ENCODE measurements at places on chromosomes 6 and 20. TPM values are rescaled to one million over a fixed set of nuclear protein-coding genes. Genes with fewer than 3 reads are reported as not detected.

GRCh38 chr20:4147319-4147718 lies 132.0 kb upstream of the RNF24 start:
- DNase-seq: no peak

DNA sequence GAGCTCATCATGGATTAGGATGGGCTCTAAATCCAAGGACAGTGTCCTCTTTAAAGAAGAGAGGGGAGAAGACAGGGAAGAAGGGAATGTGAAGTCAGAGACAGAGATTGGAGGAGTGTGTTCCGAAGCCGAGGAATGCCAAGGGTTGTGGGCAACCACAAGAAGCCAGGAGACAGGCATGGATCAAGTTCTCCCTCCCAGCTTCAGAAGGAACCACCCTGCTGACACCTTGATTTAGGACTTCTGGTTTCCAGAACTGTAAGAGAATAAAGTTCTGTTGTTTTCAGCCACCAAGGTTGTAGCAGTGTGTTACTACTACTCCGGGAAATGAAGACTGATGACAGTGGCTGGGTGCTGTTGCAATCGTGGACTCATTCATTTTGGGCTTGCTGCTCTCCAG lies 120.1 kb downstream of the RPS12 start:
- no peak for DNase-seq

GRCh38 chr6:137473598-137473997 lies 20.6 kb downstream of the OLIG3 start:
- DNase-seq: no peak

- no peak for DNase-seq
Observed at GRCh38 chr20:6501061-6501460, 266.4 kb upstream of the BMP2 start.

- no peak for DNase-seq
Observed at GRCh38 chr6:67887419-67887746, 747.7 kb upstream of the ADGRB3 start.

The TRIM31 gene
- total RNA-seq: not detected

- no peak for DNase-seq
Observed at GRCh38 chr6:148864941-148865340, 118.1 kb downstream of the UST start.

GRCh38 chr6:44113414-44113813 lies 13.8 kb downstream of the MRPL14 start:
- DNase-seq: no peak

The KIF16B gene
- total RNA-seq: 12.5 TPM

The CCN6 gene
- not detected for total RNA-seq

The PACSIN1 gene
- total RNA-seq: 4.3 TPM

DNA sequence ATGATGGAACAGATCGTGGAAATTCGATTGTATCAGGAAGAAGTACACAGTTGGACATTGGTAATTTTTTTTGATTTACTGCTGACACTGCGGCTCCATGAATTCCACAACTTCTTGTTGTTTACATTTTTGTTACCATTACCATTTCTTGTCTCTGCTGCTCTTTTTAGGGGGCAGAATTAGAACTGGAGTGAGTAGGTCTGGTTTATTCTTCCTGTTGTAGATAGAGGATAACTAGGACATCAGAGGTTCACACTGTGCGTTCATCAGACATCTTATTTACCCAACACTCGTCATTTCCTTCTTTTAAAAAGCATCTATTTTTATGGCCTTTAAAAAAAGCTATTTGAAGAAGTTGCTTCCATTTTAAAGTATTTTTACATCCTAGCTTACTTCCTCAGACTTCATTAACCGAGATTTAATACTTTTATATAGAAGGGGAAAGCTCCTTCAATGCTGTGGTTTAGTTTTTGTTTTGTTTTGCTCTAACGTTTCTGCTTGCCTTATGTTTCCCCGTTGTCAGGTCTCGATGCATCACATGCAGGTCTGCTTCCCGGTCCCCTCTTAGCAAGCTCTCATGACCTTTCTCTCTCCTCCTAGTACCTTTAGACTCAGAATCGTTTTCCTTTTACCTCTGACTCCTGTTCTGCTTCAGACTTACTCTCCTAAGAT lies 139.1 kb downstream of the ARID1B start:
- no peak for DNase-seq

- no peak for DNase-seq
Observed at GRCh38 chr6:160863782-160864181, 127.8 kb upstream of the MAP3K4 start.

GRCh38 chr20:21322921-21323331 lies 19.8 kb downstream of the XRN2 start:
- DNase-seq: no peak

DNA sequence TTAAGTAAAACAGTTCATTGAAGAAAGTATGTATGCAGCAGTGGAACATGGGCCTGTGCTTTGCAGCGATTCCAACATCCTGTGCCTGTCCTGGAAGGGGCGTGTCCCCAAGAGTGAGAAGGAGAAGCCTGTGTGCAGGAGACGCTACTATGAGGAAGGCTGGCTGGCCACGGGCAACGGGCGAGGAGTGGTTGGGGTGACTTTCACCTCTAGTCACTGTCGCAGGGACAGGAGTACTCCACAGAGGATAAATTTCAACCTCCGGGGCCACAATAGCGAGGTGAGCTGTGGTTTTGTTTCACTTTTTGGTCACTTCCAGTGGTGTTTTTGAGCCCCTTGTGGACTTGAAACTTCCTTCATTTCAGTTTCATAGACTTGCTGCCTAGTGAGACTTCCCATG lies 1.7 kb downstream of the TULP4 start:
- DNase-seq: no peak

GRCh38 chr6:106431405-106431804 lies 70.9 kb downstream of the CRYBG1 start:
- no peak for DNase-seq

- no peak for DNase-seq
Observed at GRCh38 chr6:1059596-1059995, 252.3 kb upstream of the FOXQ1 start.

DNA sequence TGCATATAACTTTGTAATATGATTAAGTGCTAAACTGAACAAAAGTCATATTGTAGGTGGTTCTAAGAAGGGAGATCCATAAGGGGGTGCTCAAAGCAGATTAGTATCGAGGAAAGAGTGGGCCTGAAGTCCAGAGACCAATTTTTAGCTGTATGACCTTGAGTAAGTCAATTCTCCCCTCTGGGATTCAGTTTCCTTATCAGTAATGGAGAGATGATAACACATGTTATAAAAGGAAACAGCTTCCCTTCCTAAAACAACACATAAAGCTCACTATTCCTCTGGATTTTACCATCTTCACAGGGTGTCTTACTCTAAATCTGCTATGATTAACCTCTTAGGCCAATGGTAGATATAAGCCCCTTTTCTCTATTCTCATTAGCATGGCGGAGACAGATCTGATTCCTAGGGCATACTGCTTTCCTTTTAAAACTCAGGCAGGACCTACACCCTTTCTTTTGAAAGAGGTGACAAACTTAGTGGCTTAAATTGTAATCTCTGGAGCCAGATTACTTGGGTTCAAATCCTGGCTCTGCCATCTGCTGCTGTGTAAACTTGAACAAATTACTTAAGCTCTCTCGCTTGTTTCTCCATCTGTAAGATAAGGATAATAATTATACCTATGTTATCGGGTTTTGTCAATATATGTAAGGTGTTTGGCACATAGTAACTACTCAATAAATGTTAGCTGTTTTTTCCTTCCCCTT lies 39.5 kb downstream of the ACSS2 start:
- no peak for DNase-seq

GRCh38 chr6:16064671-16065072 lies 64.2 kb upstream of the MYLIP start:
- DNase-seq: no peak

GRCh38 chr6:18263418-18264218 lies 712 bp downstream of the DEK start:
- no peak for DNase-seq

- peak; percentile 50 for DNase-seq
Observed at GRCh38 chr20:43187476-43188233, 2.1 kb downstream of the PTPRT start.

DNA sequence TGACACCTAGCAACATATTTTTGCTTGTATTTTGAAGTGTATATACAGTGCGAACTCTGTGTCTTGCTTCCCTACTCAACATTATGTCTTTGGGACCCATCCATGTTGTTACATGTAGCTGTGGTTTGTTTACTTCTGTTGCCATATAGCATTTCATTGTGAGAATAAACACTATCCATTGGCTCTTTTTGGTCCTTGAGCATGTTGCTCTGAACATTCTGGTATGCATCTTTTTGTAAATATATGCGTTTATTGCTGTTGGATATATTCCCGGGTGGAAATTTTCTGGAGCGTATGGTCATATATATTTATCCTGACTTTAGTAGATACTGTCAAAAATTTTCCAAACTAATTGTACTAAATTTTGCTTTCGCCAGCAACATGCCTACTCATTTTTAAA lies 222.5 kb upstream of the SPTLC3 start:
- no peak for DNase-seq

The OR2H2 gene
- total RNA-seq: not detected

DNA sequence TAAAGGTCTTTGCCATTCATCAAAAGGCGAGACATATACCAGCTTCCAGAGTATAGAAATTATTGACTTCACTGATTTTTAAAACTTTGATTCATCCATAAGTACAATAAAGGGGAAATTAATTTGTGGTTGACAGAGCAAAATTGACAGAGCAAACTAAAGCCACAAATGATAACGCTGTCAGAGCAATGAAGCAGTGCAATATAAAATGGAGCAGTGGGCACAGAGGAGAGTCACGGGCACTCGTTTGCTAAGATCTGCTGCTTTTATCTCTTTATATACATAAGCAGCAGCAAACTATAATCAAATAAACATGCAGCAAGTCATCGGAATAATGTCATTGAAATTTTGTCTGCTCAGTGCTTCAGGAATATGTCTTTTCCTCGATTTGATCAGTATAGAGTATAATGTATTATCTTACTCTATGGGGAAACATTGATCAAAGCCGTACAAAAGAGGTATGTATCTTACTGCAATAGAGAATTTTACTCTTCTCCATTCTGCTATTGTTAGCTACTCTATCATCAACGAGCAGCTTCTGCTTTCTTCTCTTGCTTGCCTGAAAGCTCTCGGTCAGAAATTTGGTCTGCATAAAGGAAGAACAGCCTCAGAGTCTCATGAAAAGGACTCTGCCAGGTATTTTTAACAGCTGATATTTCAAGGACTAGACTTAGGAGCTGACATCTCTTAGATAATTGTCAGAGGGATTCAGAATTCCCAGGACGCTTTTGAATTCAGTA lies 546.0 kb upstream of the ARID1B start:
- no peak for DNase-seq

GRCh38 chr6:125984311-125984710 lies 2.0 kb upstream of the TRMT11 start:
- DNase-seq: no peak

The RNF114 gene
- total RNA-seq: 49.5 TPM

GRCh38 chr6:38131527-38131965 lies 312.0 kb downstream of the ZFAND3 start:
- no peak for DNase-seq

The PLN gene
- 0.45 TPM for total RNA-seq

GRCh38 chr20:57829805-57830514 lies 120.1 kb upstream of the PMEPA1 start:
- DNase-seq: no peak

- DNase-seq: no peak
Observed at GRCh38 chr6:155448668-155449449, 6.8 kb downstream of the NOX3 start.

The SYCP2 gene
- 4.2 TPM for total RNA-seq

DNA sequence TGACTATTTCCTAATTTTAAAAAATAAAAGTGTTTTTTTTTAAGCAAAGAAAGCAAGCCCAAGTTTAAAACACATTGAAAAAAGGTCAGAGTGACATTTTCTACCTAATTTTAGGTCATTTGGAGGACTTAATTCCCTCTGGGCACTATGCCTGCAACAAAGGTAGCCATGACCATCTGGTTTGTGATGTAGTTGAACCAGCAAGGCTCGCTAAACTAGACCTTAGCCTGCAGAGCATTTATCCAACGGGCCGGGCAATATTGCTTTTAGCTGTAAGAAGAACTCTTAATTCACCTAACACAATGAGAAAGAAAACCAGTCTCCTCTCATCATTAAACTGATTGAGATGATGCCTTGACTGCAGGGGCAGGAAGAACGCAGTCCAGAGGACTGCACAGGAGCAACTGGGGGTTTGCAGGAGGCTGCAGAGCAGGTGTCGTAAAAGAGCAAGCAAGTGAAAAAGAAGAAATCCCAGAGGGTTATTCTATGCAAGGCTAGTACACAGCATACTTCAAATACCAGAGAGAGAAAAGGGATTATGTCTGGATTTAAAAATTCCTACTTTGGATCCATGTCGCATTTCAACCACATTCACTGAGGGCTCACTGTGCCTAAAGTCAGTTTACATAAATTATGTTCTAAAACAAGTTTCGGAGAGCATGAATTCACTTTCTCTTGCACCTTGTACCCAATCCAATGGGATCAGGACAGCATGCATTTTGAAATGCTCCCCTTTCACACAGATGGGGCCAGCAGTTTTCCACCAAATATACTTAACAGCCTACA lies 12.8 kb downstream of the TRAF3IP2 start:
- DNase-seq: peak; percentile 74

- no peak for DNase-seq
Observed at GRCh38 chr6:16400248-16400760, 161.9 kb downstream of the GMPR start.

DNA sequence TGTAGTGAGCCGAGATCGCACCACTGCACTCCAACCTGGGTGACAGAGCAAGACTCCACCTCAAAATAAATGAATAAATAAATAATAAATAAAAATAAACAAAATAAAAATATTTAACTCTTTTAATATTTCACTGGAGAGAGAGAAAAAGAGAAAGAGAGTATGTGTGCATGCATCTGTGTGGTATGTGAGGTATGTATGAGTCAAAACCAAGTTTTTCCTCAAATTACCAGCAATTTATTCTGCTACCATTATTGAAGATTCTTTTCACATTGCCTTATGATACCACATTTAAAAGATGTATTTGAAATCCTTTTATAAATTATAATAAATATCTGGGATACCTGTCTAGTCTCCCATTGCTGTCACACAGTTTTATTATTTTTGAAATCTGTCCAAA lies 122.1 kb downstream of the CD164 start:
- DNase-seq: no peak

DNA sequence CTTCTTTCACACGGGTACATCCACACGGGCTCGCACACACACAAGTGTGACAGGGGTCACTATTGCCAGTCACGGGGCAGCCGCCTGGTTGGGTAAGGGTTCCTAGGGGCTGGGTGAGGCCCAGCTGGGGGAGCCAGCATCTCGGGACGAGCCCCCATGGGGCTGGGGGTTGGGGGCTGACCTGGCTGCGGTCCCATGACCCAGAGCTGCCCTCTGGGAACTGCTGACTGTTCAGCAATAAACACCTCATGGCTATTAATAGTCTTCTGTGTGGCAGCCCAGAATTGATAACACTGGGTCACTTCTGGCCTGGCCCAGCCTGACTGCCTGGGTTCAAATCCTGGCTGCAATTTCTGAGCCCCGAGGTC lies 23.8 kb downstream of the VEGFA start:
- no peak for DNase-seq
